Fibroblast of skin of back (primary cell): ENCODE measurements at places on chromosomes 16 and 17.

DNA sequence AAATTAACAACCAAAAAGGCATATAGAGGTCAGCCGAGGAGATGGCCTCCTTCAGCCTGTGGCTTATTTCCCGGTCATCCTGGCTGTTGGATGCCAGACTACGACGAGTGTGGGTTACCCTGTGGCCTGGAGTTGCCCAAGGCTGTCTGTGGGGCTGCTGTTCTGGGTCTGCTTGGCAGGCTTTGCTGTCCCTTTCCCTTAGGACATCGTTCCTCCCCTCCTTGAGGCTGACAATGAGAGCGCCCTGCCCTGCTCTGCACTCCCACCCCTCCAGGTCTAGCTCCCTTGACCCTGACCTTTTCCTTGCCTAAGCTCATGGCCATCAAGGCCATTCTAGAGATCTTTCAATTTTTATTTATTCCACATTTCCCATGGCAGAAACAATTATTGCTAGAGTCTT lies 1.9 kb upstream of the CBFB start:
- DNase-seq, result no peak

GRCh38 chr16:88491560-88492310 lies 38.7 kb downstream of the ZFPM1 start:
- DNase-seq, result no peak

DNA sequence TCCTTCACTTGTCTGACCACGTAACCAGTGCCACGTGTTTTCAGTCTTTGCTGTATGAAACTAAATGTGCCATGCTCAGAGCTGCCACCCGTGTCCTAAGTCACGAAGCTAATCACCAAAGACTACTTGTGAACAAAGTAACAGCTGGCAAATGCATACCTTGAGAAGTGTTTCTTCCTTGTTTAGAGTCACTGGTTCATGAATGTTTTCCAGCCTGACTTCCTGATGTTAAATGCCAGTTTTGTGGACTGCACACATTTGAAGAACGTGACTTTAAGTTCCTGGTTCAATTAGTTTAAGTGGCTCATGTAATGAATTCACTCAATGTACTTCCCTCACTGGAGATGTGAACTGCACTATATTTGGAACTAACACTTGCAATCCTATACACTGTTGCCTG lies 19.9 kb upstream of the KPNB1 start:
- DNase-seq, result no peak

DNA sequence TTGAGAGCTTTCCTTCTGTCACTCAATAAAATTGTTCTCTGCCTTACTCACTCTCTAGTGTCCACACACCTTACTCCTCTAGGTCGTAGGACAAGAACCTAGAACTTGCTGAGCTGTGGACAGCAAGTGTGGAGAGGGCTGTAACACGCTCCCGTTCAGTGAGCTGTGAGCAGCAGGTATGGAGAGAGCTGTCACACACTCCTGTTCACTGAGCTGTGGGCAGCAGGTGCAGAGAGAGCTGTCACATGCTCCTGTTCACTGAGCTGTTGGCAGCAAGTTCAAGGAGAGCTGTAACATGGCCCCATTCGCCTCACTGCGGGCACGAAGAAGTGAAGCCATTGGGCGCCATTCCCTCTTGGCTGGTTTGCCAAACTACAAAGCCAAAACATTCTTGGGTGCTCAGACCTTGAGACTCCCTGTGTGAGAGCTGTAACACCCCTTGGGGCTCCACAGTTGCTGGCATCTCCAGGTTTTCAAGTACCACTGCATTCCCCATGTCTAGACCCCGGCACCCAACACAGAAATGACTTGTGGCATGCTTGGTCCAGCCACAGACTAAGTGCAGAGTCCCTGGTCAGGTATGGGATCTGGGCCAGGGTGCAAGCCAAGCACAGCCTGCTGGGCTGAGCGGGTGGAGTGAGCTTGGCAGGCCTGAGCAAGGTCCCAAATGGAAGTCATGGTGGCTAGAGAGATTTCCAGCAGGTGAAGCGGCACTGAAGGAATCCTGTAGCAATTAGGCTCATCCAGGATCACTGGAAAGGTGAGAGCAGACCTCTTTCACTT lies 608.0 kb upstream of the CDH8 start:
- DNase-seq, result no peak

DNA sequence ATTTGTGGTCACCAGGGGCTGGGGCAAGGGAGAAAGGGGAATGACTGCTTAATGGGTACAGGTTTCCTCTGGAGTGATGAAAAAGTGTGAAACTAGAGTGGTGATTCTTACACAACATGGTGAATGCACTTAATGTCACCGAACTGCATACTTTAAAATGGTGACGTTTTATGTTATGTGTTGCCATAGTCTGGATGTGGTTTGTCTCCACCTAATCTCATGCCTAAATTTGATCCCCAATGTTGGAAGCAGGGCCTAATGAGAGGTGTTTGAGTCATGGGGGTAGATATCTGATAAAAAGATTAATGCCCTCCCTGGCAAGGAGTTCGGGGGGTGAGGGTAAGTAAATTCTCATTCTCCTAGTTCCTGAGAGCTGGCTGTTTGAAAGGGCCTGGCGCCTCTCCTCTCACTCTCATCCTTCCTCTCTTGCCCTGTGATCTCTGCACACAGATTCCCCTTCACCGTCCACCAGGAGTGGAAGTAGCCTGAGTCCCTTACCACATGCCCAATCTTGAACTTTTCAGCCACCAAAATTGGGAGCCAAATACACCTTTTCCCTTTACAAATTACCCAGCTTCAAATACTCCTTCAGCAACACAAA lies 15.3 kb downstream of the XPO6 start:
- DNase-seq, result no peak

- no peak for DNase-seq
Measured at GRCh38 chr16:86362155-86362849, 148.0 kb upstream of the FOXF1 start.

GRCh38 chr17:59000022-59000421 lies 106.7 kb downstream of the TRIM37 start:
- no peak for DNase-seq

DNA sequence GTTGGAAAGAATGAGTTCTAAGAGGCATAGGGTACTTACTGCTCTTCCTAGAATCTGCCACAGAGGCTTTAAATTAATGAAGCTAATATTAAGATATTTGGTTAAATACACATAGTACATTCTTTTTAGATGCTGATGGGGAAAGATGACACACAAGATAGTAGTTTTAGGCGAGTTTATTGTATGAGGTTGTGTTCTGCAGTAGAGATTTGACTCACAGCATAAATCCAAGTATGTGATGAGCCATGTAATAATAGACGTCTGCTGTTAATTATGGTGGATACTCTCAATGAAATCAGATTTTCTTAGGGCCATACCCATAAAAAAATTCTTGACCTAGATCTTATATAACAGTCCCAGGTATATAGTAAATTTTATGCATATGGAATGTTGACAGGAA lies 8.0 kb downstream of the TNRC6C start:
- no peak for DNase-seq

GRCh38 chr17:62657145-62657665 lies 29.7 kb downstream of the MRC2 start:
- DNase-seq, result no peak

GRCh38 chr17:79072544-79072943 lies 2.1 kb upstream of the ENGASE start:
- DNase-seq, result no peak

DNA sequence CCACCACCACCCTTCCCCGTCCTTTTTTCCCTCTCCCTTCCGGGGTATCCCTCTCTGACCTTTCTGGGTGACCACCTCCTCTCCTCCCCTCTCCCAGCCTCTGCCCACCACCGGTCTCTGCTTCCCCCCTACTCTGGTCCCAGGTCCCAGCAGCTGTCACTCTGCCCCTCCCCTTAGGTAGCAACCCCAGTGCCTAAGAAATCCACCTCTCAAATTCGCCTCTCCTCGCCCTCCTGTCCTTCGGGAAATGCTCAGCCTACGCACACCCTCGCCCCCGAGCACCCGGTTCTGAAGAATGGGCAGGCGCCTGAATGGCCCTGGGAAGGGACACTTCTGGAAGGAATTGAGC lies 775 bp upstream of the SP6 start:
- no peak for DNase-seq

GRCh38 chr16:16148755-16149154 lies 74.5 kb downstream of the ABCC6 start:
- DNase-seq, result peak; percentile 16

DNA sequence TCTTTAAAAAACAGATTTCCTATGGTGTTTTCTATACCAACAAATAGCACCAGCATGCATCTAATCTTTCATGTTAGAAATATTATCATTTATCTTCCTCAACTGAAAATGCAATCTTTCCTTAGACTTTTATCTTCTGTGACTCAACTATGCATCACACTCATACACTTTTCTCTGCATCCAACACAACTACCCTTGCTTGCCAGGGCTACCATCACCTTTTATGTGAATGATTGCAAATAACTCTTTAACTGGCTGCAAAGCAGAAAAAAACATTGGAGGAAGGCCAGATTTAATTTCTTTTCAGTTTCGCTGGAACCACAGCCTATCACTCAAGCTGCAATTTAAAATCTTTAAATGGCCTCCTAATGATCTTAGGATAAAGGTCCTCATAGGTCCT lies 212.9 kb downstream of the CDH8 start:
- no peak for DNase-seq

GRCh38 chr16:80280557-80280956 lies 260.2 kb upstream of the DYNLRB2 start:
- DNase-seq, result no peak

DNA sequence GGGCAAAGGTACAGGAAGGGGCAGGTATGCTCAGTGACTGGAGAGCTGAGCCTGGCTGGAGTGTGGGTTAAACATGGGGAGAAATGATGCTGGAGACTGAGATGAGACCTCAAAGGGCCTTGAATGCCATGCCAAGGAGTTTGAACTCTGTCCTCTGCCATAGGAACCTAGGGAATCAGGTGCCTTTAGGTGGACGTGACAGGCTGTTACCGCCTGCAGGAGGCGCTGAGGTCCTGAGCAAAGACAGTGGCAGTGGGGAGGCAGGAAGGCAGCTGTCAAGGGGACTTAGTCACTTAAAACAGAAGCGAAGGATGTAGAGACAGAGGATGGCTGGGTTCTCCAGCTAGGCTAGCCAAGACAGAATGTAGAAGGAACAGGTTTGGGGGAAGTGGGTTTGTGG lies 9.1 kb downstream of the PSMB3 start:
- DNase-seq, result peak; percentile 39

DNA sequence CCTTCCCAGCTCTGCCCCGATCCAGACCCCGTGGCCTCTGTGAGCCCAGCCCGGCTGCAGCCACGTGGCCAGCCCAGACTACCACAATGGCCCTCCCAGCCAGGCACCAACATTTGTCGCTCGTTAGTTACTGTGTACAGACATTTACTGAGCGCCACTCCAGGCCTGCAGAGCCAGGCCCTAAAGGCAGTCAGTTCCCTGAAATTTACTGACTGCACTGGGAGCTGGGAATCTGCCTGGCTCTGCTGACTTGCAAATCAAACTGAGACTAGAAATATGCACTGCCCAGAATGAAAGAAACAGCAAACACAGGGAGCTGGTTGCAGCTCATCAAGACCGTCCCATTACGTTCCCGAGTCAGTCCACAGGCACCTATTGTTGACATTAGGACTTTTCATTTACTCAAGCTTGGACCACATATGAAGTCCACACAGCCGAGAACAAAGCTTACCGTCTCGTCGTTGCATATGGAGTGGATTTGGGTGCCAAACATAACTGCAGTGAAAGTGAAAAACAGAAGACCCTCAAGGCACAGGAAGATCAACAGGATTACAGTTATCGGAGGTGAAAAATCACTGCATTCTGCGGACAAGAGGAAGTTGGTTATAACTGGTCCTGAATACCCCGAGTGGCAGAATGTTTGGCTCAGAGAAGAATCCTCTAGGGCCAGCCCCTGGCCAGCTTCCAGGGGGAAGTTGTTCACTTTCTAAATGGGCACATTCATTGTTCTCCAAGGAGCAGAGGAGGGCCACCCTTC lies 34.5 kb downstream of the ZDHHC7 start:
- DNase-seq, result no peak

- DNase-seq, result no peak
Measured at GRCh38 chr17:51180486-51180885, 14.3 kb downstream of the NME2 start.

DNA sequence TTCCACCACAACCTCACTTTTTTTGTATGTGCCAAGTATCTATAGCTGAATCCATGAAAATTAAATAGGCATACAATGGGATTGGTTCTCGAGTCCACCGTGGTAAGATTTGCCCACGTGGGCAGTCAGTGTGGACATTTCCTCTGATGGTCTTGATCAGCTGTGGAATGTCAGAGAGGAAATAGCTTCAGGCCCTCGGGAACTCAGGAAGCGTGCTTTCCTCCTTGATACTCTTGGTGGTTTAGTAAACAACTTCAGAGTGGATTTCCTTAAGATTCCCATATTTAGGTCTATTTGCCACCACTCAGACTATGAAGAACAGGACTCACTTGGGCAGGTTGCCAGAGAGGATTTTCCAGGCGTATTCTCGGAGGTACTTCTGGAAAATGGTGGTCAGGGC lies 152.5 kb downstream of the VPS53 start:
- DNase-seq, result no peak

- DNase-seq, result no peak
Measured at GRCh38 chr17:82956146-82956725, 116.4 kb upstream of the ZNF750 start.

- no peak for DNase-seq
Measured at GRCh38 chr16:29310852-29311314, 95.6 kb downstream of the NPIPB11 start.

DNA sequence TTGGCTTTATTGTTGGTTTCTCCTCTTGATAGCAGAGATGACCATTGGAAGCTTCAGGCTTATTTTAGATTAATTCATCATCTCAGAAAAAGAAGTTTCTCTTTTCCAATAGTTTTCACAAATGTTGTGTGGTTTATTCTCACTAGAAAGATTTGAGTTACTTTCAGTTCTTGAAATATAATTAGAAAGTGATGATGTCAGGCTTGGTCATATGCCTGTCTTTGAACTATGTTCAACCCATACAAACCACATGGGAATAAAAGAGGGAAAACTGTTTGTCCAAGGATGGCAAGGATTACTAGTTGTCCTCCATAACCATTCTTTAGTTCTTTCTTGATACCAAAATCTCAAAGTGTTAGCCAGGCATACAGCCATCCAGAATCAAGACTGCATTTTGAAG lies 3.7 kb upstream of the HS3ST2 start:
- no peak for DNase-seq

DNA sequence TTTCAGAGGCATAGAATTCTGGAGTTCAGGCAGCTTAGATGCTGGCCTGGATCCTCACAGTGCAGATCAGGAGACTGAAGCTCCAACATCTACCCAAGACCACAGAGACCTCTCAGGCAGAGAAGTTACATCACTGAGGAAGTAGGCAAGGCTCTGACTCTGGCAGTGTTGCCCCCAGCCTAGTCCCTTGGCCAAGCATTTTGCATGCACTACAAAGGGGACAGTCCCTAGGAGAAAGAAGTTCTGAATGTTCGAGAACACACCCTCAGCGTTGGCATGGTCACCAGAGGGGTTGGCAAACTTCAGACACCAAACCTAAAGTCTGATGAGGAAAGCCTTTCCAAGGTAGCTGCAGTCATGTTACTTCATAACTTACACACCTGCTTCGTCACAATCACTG lies 2.5 kb downstream of the RANBP10 start:
- DNase-seq, result no peak

- DNase-seq, result no peak
Measured at GRCh38 chr16:11996433-11997330, 20.1 kb downstream of the SNX29 start.

GRCh38 chr17:69856946-69857345 lies 218.1 kb upstream of the KCNJ16 start:
- DNase-seq, result no peak

GRCh38 chr17:78360371-78361224 lies 721 bp upstream of the SOCS3 start:
- peak; percentile 81 for DNase-seq

- DNase-seq, result peak; percentile 80
Measured at GRCh38 chr17:42337442-42337841, 49.1 kb downstream of the STAT5A start.
